ENCODE measurements at places on chromosomes 7 and 10.
A peak's percentile ranks its signal among the peaks of the same experiment; 100 is the strongest.

GRCh38 chr7:84669177-84669732 lies 474.7 kb upstream of the SEMA3A start:
- no peak for DNase-seq

DNA sequence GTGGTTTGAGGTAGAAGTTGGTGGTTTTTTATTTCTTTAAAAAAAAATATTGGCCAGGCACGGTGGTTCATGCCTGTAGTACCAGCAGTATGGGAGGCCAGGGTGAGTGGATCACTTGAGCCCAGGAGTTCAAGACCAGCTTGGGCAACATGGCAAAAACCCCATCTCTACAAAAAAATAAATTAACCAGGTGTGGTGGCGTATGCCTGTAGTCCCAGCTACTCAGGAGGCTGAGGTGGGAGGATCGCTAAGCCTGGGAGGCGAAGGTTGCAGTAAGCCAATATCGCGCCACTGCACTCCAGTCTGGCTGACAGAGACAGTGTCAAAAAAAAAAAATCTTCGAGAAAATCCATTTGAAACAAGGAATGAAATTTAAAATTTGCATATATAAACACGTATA lies 1.1 kb downstream of the IL2RA start:
- DNase-seq, result no peak

- no peak for DNase-seq
Observed at GRCh38 chr7:20828947-20829346, 42.3 kb upstream of the SP8 start.

DNA sequence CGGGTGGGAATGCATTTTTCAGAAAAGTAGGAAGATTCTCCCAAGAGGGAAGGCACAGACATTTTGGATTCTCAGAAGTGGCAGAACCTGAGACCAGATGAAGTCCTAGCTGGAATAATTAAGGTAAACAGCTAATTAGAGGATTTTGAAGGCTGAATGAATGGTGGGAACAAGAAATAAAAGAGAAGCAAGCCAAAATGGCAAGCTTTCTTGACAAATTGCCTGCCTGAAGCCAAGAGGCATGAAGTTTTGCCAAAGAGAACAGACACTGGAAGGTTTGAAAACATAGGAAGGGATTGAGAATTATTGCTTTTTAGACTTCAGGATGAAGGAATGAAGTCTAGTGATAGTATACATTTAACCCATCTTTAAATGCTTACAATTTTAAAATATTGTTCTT lies 115.0 kb upstream of the SEM1 start:
- DNase-seq, result no peak

DNA sequence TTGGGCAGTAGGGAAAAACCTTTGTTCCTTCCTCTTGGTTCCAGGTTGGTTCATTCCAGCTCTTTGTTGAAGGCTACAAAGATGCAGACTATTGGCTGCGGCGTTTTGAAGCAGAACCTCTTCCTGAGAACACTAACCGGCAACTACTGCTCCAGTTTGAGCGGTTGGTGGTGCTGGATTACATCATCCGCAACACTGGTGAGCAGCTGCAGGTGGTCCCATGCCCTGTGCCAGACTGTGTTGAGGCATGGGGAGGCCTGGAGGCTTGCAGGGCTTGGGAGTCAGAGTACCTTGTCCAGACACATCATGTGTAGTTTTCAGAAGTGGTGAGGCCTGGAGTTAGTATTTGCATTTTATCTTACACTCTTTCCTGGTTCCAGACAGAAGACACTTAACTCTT lies 16.3 kb downstream of the PI4K2A start:
- DNase-seq, result no peak

DNA sequence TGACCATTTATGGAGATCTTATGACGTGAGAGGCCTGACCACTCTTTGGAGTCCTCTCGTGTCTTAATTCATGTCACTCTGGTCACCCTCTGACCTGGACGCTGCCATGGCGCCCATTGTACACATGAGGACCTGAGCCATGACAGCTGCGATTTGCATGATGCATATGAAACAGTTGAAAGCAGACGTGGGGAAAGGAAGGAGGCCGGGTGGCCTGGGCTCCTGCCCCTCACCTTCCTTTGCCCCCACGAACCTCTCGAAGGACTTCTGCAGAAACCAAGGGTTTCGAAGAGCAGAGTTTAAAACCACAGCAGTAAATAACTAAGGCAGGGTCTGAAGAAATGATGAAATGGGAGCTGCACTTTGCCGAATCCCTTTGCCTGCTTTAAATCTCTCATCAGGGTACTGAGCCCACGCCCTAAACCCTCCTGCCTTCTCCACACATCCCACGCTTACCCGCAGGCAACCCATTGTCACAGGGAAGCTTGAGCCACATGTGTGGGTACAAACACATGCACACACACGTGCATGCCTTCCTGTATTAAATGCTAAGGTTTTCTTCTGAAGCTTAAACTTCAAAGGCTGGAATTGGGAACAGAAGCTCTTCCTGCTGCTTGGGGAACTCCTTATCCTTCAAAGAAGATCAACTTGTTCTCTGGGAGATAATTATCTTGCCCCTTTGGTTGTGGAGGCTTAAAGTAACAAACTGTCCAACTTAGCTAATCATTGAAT lies 11.7 kb upstream of the CALML3 start:
- DNase-seq, result no peak

- no peak for DNase-seq
Observed at GRCh38 chr10:73439055-73439454, 5.7 kb upstream of the MSS51 start.

DNA sequence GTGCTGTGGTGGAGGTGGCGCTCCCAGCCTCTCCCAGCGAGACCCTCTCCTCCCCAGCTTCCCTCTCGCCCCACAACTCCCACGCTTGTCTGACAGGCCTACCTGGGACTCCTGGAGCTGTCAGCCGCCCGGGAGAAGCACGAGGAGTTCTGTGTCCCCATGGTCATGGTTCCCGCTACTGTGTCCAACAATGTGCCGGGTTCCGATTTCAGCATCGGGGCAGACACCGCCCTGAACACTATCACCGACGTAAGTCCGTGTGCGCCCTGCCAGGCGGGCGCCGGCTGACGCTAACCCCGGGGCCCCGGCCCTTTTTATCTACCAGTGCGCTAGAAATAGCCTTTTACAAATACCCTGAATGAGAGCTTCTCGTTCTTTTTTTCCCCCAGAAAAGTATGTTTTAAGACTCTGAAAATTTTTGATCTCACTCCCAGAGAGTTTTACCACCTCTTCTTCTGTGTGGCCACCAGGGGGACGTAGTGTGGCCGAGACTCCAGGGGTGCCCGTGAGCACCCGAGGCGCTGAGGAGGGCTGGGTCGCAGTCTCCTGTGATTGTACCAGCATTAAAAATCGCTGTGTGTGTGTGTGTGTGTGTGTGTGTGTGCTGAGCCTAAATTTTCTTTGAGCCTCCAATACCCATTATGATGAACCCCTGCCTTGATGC lies 52.6 kb downstream of the PFKP start:
- no peak for DNase-seq

- DNase-seq, result no peak
Observed at GRCh38 chr7:100888291-100888987, 1.1 kb downstream of the UFSP1 start.

- peak; percentile 33 for DNase-seq
Observed at GRCh38 chr10:78407009-78407711, 373.5 kb downstream of the RPS24 start.

DNA sequence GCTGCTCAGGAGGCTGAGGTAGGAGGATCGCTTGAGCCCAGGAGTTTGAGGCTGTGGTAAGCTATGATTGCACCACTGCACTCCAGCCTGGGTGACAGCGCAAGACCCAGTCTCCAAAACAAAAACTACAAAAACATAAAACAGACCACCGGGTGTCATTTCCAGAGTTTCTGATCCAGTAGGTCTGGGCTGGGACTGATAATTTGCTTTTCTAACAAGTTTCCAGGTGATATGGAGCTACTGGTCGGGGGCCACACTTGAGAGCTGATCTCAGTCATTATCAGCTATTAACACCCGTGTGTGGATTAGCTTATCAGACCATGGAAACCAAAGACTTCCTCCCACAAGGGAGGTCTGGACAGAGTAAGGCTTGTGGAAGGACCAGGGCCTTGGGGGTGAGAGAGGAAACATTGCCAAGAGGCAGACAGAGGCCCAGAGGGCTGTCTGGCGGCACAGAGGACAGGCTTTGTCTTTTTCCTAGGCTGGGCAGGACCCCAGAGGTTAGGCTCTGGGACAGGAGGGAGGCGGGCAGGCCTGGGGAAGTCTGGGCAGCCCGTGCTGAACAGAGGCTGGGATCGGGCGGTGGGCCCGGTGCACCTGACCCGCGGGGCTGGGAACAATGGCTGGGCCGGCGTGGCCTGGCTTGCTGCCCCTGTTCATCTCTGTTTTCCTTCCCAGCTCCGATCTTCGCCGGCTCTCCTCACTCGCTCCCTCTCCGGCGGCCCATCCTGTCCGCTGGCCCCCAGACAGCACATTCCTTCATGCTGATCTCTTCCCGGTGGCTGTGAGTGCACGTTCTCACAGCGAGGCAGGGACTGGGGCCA lies 25.2 kb downstream of the TMEM270 start:
- no peak for DNase-seq

DNA sequence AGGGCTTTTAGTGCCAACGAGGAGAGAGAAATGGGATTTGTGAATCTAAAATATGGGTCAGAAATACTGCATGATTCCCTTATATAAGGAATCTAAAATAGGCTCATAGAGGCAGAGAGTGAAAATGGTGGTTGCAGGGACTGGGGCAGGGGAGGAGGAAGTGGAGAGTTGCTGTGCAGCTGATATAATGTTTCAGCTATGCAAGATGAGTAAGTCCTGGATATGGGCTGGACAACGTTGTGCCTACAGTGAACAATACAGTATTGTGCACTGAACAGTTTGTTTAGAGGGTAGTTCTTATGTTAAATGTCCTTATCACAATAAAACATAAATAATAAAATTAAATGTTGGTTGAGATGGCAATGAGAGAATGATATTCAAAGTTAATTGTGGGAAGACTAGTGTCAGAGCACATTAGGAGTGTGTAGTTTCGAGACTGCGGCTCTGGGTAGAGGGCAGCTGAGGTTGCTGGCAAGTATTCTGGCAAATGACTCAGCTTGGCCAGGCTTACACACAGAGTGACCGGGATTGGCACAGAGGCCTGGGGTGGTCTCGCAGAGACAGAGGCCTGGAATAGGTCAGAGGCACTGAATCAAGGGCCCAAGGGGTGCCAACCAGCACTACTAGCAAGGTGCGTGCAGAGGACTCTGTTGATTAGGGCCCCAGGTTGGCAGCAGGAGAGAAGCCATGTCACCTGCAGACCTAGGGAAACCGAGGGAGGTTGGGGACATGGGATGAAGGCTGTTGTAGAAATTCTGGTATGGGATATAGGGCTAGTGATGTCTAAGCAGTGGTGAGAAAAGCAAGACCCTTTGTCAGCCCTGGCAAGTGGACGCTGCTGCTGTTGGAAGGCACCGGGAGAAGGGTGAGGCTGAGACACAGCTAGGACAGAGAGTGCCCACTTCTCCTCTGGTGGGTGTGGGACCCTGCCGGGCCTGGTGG lies 2.8 kb upstream of the DEPP1 start:
- no peak for DNase-seq

DNA sequence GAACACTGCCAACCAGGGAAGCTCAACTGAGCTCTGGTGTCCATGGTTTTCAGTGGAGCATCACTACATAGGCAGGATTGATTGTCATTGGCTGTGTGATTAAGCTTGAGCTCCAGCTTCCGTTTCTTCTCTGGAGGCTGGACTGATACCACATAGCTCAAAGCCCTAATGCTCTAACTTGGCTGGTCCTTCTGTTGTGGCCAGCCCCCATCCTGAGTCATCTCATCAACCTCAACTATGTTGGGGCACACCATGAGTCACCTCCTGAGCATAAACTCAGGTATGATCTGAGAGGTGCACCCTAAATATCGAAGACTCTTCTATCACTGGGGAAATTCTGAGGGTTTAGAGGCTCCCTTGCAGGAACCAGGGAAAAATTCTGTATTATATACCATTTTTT lies 114.5 kb upstream of the INHBA start:
- peak; percentile 11 for DNase-seq

DNA sequence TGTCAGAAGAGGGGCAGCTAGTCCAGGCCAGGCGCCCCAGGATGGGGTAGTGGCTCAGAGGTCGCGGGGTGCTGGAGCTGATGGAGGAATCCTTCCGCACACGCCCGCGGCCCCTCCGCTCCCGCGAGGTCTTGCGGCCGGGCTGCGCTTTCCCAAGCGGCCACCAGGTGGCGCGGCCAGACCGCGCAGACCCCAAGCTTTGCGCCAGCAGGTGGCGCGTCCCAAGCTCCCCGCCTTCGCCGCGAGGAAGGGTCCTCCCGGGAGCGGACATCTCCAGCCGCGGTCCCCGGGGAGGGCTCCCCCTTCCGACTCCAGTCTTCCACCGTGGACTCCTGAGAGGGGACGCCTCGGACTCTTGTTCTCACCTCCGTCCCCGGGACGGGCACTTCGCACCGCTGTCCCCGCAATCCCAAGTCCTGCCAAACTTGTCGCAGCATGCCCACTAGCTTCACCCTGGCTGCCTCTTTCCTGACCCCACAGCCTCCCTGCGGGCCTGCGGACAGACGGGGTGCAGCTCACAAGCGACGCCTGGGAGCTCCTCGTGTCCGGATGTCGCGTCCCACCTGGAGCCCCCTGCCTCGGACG lies 19.4 kb downstream of the KCNK18 start:
- peak; percentile 39 for DNase-seq

DNA sequence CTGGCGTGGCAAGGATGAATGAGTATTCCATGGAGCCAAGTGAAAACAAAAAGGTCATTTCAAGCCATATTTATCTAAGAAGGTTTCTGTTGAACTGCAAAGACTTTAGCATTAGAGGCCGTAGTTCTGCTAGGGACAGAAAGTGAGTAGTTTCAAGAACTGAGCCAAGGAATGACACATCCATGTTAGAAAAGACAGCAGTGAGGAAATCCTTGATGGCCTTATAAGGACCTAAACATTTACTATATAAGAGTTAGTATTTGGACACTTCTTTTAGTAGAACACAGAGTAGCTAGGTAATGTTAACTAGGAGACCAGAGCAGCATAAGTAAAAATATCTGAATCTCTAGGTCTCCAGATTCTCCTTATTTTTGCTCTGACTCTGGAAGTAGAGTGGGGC lies 329.8 kb upstream of the SEMA3D start:
- no peak for DNase-seq

DNA sequence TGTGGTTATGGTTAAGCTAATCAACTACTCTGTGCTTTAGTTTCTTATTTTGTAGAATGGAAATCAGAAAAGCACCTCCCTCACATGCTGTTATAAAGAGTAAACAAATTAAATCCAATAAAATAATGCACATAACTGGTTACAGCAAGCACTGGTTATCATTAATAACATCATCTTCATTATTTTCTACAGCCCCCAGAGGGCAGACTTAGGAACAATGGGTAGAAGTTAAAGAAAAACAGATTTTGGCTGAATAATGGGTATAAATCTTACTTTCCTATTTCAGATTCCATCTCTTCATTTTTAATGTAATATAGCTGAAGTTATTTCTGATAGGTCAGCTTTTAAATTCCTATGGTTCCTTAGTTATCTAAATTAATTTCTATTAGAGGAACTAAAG lies 126.5 kb downstream of the DOCK4 start:
- DNase-seq, result no peak

DNA sequence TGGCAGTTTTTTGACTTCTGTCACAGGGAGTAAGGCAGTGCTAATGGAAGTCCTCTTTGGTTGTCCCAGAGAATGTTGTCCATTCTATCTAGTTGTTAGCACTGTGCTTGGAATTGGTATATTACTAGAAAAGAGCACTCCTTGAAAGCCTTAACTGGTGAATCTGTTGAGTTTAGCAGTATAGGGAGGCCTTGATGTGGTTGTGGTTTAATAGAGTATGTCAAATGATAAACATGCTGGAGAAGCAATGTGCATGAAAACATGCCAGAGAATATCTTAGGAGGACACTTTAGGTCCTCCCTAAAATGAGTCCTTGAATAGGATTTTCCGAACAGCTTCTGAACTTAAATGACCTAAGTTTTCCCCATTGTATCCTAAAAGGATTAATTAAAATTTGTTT lies 98.6 kb downstream of the BTRC start:
- DNase-seq, result no peak

- DNase-seq, result no peak
Observed at GRCh38 chr7:81833401-81833800, 63.6 kb upstream of the HGF start.
